Posterior vena cava (tissue), 2 donors: ENCODE measurements at places on chromosomes 4 and X.

- DNase-seq, result no peak
Observed at GRCh38 chrX:28170713-28171112, 189.5 kb upstream of the DCAF8L1 start.

DNA sequence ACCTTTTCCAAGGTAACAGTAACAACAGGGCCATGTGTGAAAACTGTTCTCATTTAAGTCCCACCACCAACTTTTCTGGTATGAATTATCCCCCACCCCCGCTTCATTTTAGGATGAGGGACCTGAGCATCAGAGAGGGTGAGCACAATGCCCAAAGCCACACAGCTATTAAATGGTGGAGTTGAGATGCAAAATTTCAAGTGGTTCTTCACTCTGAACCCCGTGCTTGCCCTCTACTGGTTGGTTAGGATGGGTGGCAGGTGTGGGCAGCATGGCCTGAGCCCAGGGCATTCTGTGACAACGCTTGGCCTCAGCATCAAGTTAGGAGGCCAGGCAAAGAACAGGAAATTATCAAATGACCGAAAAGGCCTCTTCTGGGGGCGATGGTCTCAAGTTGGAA lies 33.5 kb downstream of the MED28 start:
- no peak for DNase-seq

DNA sequence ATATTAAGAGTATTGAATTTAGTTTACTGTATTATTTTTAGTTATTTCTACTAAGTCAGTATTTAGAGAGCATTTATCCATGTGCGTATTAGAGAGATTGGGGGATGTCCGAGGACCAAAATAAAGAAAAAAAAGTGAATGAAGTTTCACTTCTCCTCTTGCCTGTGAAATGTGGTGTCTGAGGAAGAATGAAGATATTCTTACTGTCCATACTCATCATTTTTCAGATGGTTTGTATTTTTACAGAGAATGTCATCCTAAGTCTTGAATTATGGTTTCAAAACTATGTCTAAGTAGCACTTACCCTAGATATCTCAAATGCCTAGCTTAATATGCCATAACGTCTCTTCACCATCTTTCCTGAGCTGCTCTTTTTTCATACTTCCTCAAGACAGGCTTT lies 854.3 kb downstream of the C4orf33 start:
- no peak for DNase-seq

DNA sequence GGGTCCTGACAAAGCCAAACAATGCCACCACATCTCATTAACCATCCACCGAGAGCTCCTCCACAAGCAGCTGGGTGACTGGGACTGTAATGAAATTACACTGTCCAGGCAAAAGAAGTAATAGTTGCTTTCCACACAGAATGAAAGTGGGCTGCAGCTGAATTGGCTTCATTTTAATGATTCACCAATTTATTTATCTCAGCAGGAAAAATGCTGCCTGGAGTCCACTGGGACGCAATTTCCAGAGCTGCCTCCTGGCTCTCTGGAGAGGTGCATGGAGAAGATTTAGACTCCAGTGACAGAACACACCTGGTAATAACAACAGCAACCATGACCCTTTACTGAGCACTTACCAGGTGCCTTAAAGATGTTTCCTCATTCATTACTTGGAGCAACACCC lies 226.7 kb downstream of the LDB2 start:
- no peak for DNase-seq

DNA sequence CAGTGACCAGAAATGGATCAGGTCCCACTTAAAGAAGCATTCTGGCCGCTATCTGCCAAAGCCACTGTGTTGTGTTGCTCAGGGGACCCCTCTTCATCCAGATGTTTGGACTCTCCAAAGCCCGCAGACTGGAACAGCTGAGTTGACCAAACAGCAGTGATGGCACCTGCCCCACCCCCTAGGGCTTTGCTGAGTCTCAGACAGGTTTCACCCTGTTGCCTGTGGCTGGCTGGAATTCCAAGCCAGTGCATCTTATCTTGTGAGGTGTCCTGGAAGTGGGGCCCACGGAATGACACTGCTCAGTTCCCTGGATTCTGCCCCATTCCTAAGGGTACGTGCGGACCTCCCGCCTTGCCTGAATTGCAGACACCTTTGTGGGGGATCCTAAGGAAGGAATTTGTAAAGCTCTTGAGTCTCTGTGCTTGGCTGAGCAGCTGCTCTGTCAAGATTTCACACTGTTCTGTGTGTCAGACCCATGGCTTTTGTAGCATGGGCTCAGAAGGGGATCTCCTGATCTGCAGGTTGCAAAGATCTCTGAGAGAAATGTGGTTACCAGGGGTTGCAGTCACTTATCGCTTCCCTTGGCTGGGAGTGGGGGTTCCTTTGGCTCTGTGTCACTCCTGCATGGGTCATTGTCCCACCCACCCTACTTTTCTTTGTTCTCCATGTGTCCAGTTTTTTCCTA lies 1707.9 kb upstream of the PCDH10 start:
- no peak for DNase-seq

DNA sequence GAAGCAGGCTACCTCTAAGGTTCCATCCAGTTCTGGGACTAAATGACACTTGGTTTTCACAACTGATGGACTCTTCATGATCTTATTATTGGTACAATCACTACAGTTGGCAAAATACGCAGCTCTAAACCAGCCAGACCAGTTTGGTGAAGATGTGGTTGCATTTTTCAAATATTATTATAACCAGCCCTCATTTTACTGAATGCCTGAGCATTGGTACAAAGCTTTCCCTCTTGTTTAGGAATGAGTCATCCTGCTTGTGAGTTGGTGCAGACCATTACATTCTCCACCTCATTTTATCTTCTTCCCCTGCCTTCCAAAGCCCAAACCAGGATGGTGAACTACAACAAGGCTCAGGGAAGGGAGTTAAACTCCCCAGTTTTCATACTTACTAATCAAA lies 223.1 kb downstream of the KDR start:
- no peak for DNase-seq

GRCh38 chrX:15939737-15940136 lies 85.1 kb upstream of the AP1S2 start:
- DNase-seq, result no peak

- no peak for DNase-seq
Observed at GRCh38 chr4:107734120-107734519, 14.1 kb upstream of the PAPSS1 start.

DNA sequence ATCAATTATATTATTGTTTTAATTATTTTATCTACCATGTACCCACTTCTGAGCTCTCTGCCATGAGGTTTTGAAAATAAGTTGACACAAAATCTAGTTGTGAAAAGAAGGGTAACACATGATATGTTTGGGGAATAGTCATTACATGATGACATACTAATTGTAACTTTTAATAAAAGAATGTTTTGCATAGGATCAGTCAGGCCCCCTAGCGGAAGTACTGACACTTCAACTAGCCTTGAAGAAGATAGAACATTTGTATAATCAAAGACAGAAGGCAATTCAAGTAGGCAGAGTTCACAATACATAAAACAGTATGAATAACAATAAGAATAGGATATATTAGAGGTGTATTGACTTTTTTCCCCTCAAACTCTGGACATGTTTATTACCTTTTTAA lies 1191.0 kb upstream of the AGA start:
- no peak for DNase-seq

DNA sequence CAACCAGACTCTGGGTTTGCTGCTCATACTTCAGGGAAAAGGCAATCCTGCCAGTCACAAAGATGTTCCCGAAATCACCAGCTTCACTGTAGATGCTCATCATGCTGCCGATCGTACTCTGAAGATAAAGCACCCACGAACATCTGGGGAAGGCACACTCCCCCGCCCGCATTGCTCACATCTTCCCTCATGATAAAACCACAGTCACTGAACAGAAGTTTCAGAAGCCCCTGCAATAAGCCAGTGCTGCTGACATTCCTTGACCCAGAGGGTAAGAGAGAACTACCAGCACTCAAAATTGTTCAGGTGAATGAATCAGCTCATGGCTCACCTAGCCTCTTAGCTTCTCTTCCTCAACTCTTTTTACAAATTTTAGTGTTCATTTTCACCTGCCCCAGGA lies 43.1 kb downstream of the SRPX2 start:
- no peak for DNase-seq

DNA sequence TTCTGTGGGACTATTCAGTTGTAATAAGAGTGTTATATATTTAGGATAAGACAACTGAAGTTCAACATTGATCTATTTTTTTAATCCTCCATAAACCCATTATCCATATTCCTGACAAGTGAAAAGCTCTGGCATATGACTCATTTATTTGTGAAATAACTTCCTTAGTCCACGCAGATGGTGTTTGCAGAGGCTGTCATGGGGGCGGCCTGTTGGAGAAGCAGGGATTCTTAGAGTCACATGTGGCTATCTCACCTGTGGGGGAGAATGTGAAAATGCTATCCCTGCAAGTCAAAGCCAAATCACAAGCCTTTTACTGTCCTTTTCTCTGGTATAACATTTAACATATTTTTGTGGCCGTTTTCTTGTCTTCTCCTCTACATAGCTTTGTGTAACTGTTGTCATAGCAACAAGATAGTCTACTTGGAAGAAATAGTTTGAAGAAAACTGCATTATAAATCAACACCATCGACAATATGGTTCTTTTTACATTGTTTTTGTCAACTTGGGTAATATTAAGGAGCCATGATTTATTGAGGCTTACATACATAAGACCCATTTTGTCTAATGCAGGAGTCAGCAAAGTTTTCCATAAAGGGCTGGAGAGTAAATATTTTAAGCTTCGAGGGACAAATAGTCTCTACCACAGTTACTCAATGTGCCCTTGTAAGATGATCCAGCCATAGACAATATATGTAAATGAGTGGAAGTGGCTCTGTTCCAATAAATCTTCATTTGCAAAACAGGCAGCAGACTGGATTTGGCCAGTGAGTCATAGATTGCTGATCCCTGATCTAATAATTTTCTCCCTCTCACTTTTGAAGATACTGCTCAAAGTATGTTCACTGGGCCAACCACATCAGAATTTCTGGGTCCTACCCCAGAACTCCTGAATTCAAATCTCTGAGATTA lies 395.0 kb downstream of the DTHD1 start:
- DNase-seq, result no peak

GRCh38 chrX:53356186-53356585 lies 66.3 kb downstream of the SMC1A start:
- no peak for DNase-seq
